SHP77 (cell line): ENCODE measurements at places on chromosomes 7 and 10.
A peak's percentile ranks its signal among the peaks of the same experiment; 100 is the strongest.

DNA sequence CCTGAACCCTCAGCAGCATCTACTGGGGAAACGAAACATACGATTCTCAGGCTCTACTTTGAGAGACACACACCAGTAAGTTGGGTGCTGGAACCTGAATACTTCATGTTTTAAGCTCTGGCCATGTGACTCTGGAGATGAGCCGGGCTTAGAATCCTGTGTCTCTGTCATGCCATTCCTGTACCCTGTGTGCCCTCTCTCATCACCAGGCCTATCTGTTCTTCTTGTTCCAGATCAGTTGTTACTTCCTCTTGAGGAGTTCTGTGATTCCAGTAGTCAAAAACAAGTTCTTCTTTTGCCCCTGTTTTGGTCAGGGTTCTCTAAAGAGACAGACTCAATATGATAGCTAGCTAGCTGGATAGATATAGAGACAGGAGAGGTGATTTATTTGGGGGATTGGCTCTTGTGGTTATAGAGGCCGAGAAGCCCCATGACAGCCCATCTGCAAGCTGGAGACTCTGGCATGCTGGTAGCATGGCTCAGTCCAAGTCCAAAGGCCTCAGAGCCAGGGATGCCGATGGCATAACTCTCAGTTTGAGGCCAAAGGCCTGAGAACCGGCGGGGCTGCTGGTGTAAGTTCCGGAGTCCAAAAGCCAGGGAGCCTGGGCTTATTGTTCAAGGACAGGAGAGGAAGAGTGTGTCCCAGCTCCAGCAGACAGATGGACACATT lies 54.3 kb downstream of the CHN2 start:
- DNase-seq, result no peak

GRCh38 chr7:158556721-158557440 lies 30.7 kb downstream of the PTPRN2 start:
- no peak for DNase-seq

- no peak for DNase-seq
These were observed 40.0 kb upstream of the GSDME start for GRCh38 chr7:24797270-24797669.

- peak; percentile 99 for DNase-seq
These were observed 400 bp upstream of the KBTBD2 start for GRCh38 chr7:32891800-32892520.

DNA sequence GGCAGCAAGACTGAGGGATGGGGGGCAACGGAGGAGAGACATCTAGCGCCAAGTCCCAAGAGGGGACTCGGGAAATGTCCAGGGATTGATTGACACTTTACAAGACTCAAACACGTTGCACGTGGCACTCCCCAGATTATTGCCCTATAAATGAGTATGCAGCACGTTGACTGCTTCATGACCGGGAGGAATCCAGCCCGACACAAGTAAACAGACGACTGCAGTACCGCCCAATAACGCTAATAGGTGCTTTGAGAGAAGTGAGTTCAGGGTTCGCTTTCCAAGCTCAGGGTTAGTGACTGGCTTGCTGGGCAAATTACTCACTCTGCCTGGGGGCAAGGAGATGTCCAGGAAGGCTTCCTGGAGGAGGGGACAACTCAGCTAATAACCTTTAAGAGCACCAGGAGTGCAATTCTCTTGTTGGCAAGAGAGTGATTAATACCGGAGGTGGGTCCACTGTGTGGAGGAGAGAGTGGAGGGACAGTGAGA lies 73.3 kb upstream of the MYL10 start:
- no peak for DNase-seq

DNA sequence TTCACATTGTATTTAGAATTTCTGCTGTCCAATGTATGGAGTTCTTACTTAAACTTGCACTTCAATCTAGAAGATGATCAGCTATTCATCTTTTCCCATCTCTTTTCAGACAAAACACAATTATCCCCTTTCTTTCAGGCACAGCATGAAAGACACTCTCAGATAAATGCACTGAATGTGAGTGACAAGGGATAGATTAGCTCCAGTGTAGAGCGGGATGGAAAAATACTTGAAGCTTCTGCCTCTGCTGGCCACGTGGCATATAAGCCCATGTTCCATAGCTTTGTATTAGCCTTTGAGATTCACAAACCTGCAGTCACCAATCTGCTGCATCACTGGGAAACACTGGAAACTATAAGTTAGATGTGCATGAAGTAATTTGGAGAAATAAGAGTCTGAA lies 162.2 kb upstream of the FAM3C start:
- no peak for DNase-seq

DNA sequence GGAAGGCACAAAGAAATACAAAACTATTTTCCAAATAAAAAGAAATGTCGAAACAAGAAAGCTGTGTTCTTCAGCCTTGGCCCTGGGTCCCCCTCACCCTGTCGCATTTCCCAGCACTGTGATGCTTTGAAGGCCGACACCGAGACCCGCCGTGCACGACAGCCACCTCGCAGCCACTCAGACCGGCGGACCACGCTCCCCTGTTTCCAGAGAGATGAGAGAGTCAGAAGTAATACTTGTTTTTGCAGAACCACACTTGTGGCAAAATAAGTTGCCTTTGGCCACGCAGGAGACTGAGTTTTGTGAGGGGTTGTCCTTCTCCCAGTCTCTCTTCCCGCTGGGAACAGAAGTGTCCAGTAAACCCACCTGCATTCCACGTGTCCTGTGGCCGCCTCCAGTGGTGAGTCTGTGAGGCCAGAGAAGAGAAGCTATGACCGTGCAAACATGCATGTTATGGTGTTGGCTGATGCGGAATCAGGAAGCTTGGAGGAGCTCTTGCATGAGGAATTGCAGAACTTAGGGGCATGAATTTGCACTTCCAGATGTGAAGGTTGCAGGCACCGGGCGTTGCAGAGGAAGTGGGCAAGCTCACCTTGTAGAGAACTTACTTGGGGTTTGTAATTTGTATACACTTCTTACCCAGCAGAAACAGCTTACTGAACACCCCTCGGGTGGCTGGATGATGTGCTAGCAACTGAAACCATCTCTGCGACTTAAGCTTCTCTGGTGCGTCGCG lies 194.5 kb downstream of the EBF3 start:
- no peak for DNase-seq

DNA sequence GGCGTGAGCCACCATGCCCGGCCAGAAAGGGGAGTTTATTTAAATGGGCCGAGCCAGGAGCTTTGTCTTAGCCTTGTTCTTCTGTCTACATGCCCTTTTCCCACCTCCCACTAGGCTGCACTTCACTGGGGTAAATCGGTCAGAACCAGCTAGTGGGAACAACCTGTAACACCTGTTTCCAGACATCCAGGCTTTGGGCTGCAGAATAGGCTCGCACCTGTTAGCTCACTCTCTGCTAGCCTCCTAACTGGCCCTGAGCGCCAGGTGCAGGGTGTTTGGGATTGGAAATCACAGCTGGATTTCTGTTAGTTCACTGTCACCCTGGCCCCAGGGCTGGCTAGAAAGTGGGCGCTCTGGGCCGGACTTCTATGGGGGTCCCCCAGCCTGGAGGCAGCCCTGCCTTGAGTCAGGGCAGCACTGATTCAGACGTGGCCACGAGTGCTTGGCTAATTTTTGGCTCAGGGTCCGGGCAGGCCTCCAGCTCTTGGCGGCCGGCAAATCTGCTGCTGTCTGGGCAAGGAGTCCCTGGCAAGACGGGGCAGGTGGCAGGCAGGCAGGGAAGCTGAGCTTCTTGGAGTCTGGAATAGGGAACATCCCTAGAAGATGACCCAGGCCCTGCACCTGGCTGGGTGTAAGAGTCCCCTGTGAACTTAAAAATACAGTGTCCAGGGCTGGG lies 48.6 kb downstream of the GTF2IRD1 start:
- peak; percentile 19 for DNase-seq

GRCh38 chr10:71816936-71817618 lies 34.0 kb downstream of the PSAP start:
- no peak for DNase-seq

DNA sequence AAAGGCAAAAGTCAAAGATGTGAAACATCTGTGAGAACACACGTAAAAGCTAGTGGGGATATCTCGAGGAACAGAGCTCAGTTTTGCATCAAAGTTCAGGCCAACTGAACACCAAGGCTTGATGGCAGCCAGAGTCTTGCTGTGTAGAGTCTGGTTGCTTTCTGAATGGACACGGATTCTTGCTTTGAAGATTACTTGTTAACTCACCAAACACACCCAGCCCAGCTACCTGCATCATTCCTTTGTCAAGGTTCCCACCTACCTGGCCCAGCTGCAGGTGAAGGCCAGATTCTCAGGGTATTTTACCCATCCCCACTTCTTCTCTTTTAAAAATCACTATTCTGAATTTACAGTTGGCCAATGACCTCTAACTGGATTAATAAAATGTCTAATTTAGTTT lies 174.4 kb upstream of the PHYHIPL start:
- DNase-seq, result no peak

GRCh38 chr7:21967598-21968003 lies 21.9 kb upstream of the CDCA7L start:
- DNase-seq, result no peak

DNA sequence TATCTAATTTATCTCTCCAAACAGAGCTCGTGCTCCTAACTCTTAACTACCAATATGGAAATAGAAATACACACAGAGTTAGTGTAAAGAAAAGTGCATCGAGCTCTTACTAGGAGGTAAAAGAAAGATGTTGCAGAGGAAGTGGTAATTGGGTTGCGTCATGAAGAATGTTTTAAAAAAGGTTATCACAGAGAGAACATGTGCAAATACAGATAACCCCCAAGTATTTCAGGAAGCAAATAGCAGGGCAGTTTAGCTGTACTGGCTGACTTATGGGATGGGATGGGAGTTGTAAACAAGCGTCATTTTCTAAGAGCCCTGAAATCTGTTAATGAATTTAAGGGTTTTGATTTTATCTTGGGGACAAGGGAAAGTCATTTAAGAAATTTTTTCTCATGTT lies 153.9 kb downstream of the AGMO start:
- no peak for DNase-seq

- DNase-seq, result no peak
These were observed 48.1 kb upstream of the WNT16 start for GRCh38 chr7:121280656-121281055.

DNA sequence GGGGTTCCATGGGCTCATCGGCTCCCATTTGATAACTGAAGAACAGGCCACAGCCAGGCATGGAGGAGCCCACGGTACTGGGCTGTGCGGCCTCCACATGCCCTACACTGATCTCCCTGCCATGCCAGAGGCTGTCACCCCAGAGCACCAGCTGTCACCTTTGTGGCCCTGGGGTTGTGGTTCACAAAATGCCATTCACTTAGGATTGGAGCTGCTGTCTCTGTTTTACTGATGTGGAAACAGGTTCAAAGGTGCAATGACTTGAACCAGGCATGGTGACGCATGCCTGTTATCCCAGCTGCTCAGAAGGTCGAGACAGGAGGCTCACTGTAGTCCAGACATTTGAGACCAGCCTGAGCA lies 4.3 kb upstream of the UPK3B start:
- no peak for DNase-seq

DNA sequence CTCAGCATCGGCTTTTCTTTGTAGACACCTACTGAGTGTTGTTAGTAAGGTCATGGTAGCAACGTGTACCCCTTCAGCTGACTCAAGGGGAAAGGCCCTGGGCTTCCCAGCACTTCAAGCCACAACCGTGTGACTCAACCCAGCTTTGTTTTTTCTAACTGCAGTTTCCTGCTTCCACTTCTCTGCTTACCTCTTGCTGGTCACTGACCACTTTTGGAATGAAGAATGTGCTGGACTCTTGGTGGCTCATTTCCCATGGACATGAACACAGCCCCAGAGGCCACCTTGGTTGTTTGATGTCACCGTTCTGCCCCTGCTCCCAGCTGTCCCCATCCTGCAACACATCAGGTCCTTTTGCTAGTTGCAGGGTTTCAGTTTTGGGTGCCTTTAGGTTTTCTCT lies 69.5 kb upstream of the ZNF438 start:
- no peak for DNase-seq

GRCh38 chr10:68171539-68172080 lies 60.3 kb downstream of the ATOH7 start:
- no peak for DNase-seq

DNA sequence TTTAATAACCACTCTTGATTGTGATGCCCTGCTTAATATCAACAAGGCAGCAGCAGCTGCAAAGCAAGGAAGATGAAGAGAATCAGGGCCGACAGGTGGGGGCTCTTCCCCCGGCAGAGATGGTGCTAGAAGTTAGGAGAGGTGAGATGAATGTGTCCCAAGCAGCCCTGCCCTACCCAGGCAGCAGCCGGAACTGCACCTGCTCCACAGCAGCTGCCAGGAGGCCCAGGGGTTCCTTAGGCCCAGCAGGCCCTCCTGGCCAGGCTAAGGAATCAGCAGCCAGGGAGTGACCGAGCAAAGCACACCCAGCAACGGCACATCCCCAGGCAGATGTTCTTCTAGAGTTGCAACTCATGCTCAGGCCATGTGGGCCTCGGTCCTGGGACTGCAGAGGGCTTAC lies 17.9 kb downstream of the AFAP1L2 start:
- DNase-seq, result no peak
